Activated B cell treated with CpG ODN at 0.5 μM for 24 hours (primary cell): ENCODE measurements at places on chromosomes 2 and 18. TPM values are rescaled to one million over a fixed set of nuclear protein-coding genes. Genes with fewer than 3 reads are reported as not detected.

Gene MYO3B
- not detected in 2 replicates for total RNA-seq

Gene SEMA4F
- total RNA-seq, result 10.2 and 11.6 TPM in 2 replicates

Gene TSPYL6
- total RNA-seq, result not detected in 2 replicates

Gene ADAM23
- total RNA-seq, result 0.86 and 1.5 TPM in 2 replicates

Gene ZBTB7C
- total RNA-seq, result not detected in 2 replicates

Gene ACMSD
- not detected in 2 replicates for total RNA-seq

Gene CRYBA2
- total RNA-seq, result not detected in 2 replicates

Gene SIGLEC15
- not detected in 2 replicates for total RNA-seq

GRCh38 chr2:177817300-177817699, 255.3 kb downstream of the PDE11A start:
- H3K27me3 ChIP-seq, result peaks cover 5% of the 10 kb centered on the region
- no peak overlapping the region for H3K27ac ChIP-seq
- no peak overlapping the region for H3K4me3 ChIP-seq

GRCh38 chr2:15038366-15039364, 406.1 kb downstream of the LRATD1 start:
- H3K36me3 ChIP-seq, result no peaks in the 10 kb centered on the region
- DNase-seq, result no peak
- no peak overlapping the region for H3K27ac ChIP-seq
- peaks cover 2% of the 10 kb centered on the region for H3K27me3 ChIP-seq

DNA sequence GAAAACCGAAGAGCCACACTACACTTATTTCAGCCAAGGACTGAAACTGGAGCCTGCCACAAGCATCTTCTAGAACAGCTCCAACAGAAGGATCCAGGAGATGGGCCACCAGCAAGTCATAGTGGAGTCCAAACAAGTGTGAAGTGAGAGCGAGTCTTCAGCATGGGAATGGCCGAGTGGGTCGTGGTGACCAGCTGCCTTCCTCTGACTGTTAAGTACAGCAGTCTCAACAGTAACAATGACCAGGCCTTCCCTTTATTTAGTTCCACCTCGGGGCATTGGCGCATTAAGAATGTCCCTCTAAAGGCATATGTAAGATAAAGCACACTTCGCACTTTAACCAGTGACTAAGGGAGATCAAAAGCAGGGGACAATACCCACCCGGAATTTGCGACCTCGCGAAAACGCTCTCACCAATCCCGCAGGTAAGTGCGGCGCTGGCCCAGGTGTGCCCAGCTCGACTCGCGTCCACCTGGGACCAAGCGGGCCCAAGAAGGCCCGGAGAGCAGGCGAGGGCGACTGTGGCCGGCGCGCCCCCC, 1.1 kb downstream of the L3MBTL4 start:
- DNase-seq, result no peak
- peaks cover 3% of the 10 kb centered on the region for H3K36me3 ChIP-seq
- peaks cover 30% of the 10 kb centered on the region for H3K4me1 ChIP-seq
- H3K27ac ChIP-seq, result peak overlapping the region; percentile 68
- H3K4me3 ChIP-seq, result peak overlapping the region; percentile 75

DNA sequence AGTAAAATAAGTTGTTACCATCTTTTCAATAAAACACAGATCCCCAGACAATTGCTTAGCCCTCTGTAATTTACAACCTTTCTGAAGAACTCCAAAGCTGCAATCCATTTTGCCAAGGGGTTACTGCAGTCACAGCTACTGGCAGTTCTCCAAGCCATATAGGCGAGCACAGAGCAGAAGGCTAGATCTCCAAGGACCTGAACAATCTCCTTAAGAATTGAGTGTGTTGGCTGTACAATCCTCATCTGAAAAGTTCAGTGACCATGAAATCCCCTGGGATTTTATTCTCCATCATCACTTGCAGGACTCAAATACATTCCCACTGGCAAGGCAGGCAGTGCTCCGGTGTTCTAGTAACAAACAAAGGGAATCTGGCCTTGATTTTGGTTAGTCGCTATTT, 103.9 kb upstream of the LRP1B start:
- DNase-seq, result no peak
- no peak overlapping the region for H3K4me3 ChIP-seq
- no peaks in the 10 kb centered on the region for H3K4me1 ChIP-seq

DNA sequence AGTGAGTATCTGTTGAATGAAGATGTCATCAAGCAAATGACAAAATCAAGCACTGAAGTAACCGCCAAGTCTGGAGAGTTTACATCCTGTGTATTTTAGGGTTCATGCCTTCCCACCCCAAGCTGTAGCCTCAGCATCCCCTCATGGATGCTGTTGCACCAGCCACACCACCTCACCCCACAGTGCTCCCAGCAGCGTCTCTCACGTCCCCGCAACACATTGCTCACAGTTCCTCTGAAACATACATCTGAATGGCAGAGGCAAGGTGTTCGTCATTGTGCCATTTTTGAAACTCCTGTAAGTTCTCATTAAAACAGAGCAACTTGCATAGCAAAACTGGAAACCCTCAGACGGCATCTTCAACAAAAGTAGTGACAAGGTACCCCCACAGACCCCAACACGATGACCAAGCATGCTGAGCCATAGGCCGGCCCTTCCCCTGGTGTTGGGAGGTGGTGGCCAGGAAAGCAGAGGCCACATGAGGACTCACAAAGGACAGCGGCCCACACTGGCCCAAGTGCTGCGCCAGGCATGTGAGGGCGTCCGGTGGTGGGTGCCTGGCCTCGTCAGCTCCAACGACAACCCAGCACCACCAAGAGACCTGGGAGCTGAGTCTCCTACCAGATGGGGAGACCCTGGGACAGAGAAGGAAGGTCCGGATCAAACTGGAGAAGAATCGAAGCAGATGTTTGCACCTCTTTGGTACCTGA, 456.5 kb downstream of the EIPR1 start:
- no peak for DNase-seq
- H3K4me3 ChIP-seq, result no peak overlapping the region
- no peaks in the 10 kb centered on the region for H3K4me1 ChIP-seq
- no peaks in the 10 kb centered on the region for H3K27me3 ChIP-seq
- no peak overlapping the region for H3K27ac ChIP-seq

GRCh38 chr18:48052842-48053241, 122.4 kb upstream of the SMAD2 start:
- H3K27me3 ChIP-seq, result peaks cover 31% of the 10 kb centered on the region
- H3K4me3 ChIP-seq, result no peak overlapping the region
- DNase-seq, result no peak
- no peaks in the 10 kb centered on the region for H3K36me3 ChIP-seq

DNA sequence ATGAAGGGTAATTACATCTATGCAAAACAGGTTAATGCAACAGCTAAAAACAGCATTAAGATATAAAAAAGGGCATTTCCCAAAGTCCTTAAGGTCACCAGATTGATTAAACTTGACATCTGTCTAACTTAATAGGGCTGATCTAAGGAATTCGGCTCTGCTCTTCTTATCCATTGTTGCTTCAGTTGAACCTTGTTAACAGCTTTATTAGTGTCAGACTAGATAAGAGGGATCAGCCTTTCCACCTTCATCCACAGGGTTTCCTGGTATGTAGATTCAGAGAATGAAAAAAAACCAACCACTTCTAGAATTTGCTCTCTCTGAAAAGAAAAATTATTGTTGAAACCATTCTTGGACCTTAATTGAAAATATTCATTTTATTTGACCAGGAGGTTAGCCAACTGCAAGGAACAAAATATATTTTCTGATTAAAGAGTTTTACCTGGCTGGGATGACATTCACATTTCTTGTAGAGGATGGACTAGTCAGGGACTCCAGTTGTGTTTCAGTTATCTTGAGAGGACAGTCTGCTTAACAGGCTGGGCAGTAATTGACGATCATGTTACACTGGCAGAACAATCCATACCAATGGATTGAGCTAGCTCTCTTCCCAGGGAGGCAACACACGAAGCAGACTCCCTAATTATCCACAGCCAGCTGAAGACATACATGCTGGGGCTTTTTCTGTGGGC, 357.4 kb upstream of the ACVR2A start:
- H3K4me1 ChIP-seq, result no peaks in the 10 kb centered on the region
- no peak overlapping the region for H3K27ac ChIP-seq
- H3K4me3 ChIP-seq, result no peak overlapping the region
- peaks cover 2% of the 10 kb centered on the region for H3K27me3 ChIP-seq
- DNase-seq, result no peak

GRCh38 chr2:198525211-198525969, 721.0 kb downstream of the PLCL1 start:
- DNase-seq, result no peak
- no peak overlapping the region for H3K4me3 ChIP-seq
- no peaks in the 10 kb centered on the region for H3K27me3 ChIP-seq
- H3K4me1 ChIP-seq, result no peaks in the 10 kb centered on the region
- no peak overlapping the region for H3K27ac ChIP-seq
- H3K36me3 ChIP-seq, result no peaks in the 10 kb centered on the region

DNA sequence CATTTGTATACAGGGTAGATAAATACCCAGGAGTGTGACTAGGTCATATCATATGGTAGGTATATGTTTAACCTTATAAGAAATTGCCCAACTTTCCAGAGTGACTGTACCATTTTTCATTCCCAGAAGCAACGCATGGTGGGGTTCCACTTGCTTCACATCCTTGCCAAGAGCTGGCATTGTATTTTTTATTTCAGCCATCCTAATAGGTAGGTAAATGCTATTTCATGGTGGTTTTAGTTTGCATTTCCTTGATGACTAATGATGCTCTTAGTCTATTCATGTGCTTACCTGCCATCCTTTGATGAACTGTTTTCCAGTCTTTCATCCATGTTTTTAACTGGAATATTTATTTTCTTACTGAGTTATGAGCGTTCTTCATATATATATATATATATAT, 51.9 kb downstream of the MAP4K3 start:
- no peak for DNase-seq
- peaks cover 10% of the 10 kb centered on the region for H3K4me1 ChIP-seq
- no peak overlapping the region for H3K4me3 ChIP-seq
- peaks cover 2% of the 10 kb centered on the region for H3K36me3 ChIP-seq
- no peak overlapping the region for H3K27ac ChIP-seq
- H3K27me3 ChIP-seq, result no peaks in the 10 kb centered on the region

DNA sequence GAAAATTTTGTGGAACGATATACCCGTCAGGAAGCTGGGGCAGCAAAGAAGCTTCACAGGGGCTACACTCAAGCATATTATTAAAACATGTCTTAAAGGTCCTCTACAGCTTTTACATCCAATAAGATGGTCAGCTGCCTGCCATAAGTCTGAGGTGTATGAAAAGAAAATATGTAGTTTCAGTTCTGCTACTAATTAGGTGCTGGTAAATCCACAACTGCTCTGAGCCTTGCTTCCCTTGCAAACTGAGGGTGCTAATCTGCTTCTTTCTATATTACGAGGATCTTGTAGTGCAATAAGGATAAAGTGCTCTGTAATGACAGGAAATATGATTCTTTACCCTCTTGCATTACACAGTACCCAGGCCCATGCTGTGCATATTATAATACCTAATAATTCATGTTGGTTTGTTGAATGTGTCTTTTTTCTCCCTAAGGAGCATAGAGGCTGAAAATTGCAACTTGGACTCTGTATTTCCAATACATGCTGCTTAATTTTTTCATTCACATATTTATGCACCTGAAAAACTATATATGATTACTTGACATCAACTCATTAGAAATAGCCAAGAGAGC, 14.5 kb upstream of the SLC8A1 start:
- no peaks in the 10 kb centered on the region for H3K27me3 ChIP-seq
- no peaks in the 10 kb centered on the region for H3K4me1 ChIP-seq
- DNase-seq, result no peak
- H3K4me3 ChIP-seq, result no peak overlapping the region
- no peak overlapping the region for H3K27ac ChIP-seq

- H3K36me3 ChIP-seq, result no peaks in the 10 kb centered on the region
- no peak for DNase-seq
- no peaks in the 10 kb centered on the region for H3K27me3 ChIP-seq
- no peak overlapping the region for H3K27ac ChIP-seq
- H3K4me3 ChIP-seq, result no peak overlapping the region
Observed at GRCh38 chr18:63753676-63754075, 21.5 kb upstream of the SERPINB7 start.

DNA sequence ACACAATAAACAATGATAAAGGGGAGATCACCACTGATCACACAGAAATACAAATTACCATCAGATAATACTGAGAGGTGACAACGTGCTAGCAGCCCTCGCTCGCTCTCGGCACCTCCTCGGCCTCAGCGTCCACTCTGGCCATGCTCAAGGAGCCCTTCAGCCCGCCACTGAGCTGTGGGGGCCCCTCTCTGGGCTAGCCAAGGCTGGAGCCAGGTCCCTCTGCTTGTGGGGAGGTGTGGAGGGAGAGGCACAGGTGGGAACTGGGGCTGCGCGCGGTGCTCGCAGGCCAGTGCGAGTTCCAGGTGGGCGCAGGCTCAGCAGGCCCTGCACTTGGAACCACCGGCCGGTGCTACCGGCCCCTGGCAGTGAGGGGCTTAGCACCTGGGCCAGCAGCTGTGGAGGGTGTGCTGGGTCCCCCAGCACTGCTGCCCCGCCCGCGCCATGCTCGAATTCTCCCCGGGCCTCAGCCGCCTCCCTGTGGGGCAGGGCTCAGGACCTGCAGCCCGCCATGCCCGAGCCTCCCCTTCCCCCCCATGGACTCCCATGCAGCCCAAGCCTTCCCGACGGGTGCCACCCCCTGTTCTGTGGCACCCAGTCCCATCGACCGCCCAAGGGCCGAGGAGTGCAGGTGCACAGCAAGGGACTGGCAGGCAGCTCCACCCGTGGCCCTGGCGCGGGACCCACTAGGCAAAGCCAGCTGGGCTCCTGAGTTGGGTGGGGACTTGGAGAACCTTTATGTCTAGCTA, 340.0 kb upstream of the GULP1 start:
- H3K36me3 ChIP-seq, result no peaks in the 10 kb centered on the region
- no peak for DNase-seq
- H3K27ac ChIP-seq, result no peak overlapping the region
- H3K27me3 ChIP-seq, result no peaks in the 10 kb centered on the region
- no peak overlapping the region for H3K4me3 ChIP-seq
